NT2/D1 (cell line): ENCODE measurements at places on chromosomes 11 and 22.

- DNase-seq: no peak
Measured at GRCh38 chr22:27639248-27640086, 162.1 kb downstream of the MN1 start.

DNA sequence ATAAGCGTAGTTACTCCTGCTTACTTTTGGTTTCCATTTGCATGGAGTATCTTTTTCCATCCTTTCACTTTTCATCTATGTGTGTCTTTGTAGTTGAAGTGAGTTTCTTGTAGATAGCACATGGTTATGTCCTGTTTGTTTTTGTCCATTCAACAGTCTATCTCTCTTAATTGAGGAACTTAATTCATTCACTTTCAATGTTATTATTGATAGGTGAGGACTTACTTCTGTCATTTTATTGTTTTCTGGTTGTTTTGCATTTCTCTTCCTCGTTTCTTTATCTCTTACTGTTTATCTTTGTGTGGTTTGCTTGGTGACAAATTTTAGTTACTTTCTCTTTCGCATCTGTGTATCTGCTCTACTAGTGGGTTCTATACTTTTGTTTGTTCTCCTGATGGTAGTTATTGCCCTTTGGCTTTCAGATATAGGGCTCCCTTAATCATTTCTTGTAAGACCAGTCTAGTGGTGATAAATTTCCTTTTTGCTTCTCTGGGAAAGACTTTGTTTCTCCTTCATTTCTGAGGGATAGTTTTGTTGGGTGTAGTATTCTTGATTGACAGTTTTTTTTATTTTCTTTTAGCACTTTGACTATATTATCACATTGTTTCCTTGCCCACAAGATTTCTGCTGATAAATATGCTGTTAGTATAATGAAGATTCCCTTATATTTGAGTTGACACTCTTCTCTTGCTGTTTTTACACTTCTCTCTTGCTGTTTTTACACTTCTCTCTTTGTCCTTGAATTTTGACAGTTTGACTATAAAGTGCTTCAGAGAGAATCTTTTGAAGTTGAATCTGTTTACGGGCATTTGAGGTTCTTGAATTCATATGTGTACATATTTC, 9.0 kb upstream of the RAG1 start:
- DNase-seq: no peak

DNA sequence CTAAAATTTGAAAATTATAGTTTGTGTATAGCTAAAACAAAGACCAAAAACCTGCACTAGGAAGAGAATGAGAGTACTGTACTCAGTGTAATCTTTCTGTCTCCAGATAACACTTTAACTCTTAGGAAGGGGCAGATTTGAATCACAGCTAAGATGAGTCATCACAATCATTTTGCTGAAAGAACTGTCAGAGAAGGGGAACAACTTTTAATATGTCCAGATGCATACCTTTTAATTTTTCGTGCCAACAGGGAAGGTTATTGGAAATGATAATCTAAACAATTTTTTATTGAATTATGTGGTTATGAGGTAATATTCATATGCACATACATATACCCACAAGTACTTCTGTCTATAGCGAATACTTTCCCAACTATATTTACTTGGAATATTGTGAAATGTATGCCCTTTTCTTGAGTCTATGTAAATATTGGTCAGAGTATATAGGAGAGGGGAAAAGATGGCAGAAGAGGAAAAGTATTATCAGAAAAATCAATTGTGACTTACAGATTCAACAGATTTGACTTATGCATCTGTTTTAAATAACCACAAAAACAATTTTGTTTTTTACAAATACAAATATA, 51.1 kb upstream of the MUC15 start:
- no peak for DNase-seq

DNA sequence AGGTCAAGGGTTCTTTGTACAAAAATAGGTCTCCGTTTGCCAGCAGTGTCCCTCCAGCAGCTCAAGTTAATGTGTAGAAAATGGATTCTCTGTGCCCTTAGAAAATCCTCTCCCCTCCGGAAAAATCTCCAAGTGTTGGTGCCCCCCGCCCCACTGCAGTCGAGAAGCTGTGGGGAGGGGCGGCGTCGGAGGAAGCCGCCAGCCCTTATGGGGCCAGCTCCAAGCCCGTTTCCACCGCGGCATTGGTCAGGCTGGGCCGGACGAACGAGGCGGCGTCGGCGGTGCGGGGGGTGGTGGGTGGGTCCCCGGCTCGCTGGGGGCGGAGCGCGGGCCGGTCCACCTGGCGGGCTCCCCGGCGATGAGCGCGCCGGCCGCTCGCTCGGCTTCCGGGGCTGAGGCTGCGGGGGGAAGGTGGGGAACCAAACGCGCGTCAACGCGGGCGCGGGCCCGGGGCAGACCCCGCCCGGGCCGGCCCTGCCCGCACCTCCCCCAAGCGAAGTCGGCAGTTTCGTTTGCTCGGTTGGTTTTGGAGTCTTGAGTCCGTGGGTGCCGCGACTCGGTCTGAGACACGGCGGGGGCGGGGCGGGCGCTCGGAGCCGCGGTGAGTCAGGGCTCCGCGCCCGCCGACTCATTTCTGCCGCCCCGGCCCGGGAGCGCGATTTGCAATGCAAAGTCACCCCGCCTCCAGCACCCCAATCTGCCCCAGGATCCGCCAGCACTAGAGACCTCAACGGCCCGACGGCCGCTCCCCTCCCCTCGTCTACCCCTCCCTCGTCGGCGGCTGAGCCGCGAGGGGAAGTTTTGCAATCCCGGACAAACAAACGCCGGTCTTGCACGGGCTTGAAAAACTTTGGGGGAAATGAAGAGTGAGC, 1.4 kb downstream of the ASCL2 start:
- DNase-seq: peak; percentile 33

- no peak for DNase-seq
Measured at GRCh38 chr22:20750461-20751184, 23.3 kb upstream of the SERPIND1 start.

- no peak for DNase-seq
Measured at GRCh38 chr11:106540001-106540400, 462.5 kb downstream of the AASDHPPT start.

- no peak for DNase-seq
Measured at GRCh38 chr22:43945632-43946383, 9.4 kb upstream of the SAMM50 start.

GRCh38 chr11:40130427-40130826, 1329.0 kb downstream of the LRRC4C start:
- peak; percentile 51 for DNase-seq

GRCh38 chr11:34792814-34793258, 123.3 kb downstream of the APIP start:
- no peak for DNase-seq

DNA sequence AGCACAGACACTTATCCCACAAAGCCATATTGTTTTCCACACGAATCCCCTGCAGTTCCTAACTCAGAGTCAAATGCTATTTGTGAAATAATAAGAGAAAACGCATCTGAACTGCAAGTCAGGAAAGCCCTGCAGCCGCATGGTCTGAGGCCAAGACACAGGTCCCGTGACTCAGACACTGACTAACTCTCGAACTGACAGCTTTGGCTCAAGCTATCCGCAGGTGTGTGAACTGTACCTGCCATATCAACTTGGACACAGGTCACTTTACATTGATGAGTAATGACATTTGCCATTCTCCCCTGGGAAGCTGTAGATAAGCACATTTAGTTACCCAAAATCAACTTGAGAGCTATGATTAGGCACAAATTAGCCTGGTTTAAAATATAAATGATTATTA, 34.9 kb upstream of the NFRKB start:
- DNase-seq: no peak

GRCh38 chr22:23014250-23014649, 56.1 kb upstream of the GNAZ start:
- no peak for DNase-seq

DNA sequence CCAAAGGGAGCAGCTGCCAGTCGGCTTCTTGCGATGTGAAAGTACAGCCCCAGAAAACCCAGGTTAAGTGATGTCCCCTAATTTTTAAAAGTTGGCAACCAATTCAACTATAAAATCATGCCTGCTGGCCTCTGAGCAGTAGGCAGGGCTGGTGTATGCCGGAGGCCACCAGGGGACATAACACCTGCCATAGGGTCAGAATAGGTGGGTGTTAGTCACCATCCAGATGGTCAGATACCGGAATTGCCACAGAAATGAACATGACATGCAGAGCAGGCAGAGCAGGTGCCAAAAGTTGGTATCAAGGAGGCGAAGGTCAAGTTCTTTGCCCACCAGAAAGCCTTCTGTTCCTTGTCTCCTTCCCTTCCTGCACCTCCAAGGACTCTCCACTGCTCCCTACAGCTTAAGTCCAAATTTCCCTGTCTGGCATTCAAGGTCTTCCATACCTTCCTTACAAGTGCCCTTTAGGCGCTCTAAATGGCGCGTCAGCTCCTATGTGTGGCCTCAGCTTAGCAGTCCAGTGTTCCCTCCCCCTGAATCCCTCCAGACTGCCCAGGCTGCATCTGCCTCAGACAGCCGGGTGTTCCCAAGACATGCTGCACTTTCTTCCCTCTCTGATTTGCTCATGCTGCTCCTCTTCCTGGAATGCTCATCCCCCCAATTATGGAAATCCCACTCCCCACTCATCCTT, 45.1 kb downstream of the PTPRJ start:
- no peak for DNase-seq

- DNase-seq: no peak
Measured at GRCh38 chr11:73426219-73426850, 50.1 kb downstream of the RELT start.

GRCh38 chr22:22498267-22498666, 10.3 kb downstream of the ZNF280B start:
- no peak for DNase-seq

DNA sequence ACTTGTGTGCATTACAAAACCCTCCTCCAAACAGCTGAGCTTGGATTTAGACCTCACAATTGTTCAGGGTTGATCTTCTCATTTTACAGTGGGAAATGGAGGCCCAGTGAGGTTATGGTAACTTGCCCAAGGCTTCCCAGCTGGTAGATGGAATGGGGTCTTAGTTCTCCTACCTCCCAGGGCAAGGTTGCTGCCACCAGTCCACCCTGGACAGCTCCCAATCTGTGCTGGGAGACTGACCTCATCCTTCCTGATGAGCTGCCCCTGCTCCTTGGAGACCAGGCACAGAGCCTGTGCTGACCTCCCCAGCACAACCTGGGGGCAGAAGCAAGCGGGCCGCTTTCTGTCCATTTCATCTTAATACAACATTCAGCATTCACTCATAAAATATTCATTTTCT, 190.7 kb downstream of the ST3GAL4 start:
- no peak for DNase-seq

DNA sequence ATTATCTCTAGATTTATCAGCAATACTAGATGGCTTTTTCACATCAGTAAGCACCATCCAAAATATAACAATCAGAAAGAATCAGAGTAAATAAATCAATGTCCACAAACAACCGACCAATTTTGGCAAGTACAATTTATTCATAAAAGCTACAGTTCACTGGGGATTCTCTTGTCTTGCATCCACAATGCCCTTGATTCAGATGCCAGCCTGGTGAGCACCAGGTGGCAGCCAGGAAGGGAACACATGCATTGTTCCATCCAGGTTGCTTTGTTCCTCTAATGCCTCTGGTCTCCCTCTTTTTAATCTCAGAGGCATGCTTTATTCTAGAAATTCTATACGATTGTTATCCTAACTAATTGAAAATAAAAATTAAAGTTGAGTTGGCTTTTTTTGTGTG, 242.1 kb upstream of the KIRREL3 start:
- DNase-seq: no peak

DNA sequence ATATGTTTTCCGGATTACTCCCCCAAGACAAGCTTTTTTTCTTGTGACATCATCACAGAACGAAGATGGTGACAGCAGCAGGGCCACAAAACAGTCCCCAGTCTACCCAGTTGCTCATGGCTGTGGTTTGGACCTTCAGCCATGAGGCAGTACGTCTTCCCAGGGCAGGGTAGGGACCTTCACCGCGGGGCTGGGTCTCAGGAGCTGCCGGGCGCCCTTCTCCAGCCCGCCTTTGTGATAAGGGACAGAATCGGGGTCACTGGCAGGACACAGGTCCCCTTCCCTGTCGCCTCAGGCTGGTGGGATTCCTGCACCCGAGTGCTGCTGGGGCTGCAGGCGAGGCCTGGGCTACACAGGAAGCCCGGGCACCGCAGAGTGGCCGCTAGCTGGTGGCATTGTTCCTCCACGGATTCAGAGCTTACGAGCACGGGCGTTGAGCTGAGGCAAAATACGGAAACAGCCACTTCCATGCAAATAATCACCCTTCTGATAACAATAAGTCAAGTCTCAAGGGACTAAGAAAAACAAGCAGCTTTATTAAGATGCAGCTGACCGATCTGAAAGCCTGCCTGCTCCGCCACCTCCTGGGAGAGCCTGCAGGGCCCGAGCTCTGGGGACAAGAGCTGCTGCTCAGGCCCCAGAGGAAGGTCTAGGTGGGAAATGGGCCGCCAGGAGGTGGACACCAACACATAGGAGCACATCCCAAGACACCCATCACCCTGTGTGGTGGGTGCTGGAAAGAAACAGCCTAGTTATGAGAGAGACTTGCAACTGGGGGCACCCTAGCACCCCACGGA, 12.3 kb downstream of the TBX1 start:
- no peak for DNase-seq

DNA sequence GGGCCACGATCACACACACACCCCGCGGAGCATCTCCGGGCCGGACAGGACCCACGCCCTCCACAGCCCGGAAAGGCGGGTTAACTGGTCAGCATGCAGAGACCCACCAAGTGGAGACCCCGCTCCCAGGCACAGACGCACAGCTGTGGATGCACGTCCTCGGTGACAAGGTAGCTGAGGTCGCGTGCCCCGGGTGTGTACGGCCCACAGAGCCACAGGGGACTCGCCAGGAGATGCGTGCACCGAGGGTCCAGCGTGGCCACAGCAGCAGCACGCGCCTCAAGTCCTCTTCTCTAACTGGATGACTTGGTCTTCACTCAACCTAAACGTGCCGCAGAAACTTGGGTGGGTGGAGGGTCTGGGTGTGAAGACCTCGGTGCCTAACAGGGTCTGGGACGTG, 5.5 kb downstream of the H19 start:
- no peak for DNase-seq

DNA sequence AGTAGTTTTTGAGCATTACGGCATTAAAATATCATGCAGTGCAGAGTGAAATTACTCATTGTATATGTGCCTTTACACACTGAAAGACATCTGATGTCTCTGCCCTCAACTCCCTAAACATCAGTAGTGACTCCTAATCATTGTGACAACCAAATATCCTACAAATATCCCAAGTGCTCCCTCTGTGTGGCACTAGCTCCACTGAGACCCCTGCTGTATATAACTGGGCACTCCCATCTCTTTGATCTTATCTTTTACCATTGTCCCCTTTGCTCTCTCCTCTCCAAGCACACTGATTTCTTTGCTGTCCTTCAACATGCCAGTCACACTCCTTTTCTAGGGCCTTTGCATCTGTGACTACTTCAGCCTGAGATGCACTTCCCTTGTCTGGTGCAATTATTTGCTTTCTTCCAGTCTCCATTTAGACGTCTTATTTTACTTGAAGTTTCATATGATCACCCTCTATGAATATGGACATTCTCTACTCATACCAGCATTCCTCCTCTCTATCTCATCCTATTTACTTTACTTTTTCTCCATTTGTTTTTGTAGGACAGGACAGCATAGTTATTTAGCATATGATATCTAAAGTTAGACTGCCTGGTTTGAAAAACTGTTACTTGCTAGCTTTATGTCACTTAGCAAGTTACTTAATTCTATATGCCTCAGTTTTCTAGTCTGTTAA, 2.4 kb downstream of the SLC5A12 start:
- DNase-seq: no peak

GRCh38 chr11:10298342-10298741, 4.3 kb upstream of the SBF2 start:
- no peak for DNase-seq

GRCh38 chr11:130519128-130519932, 70.9 kb downstream of the ADAMTS15 start:
- DNase-seq: no peak

GRCh38 chr11:32390712-32391111, 44.6 kb downstream of the WT1 start:
- DNase-seq: no peak

GRCh38 chr11:72818971-72819370, 4.8 kb downstream of the ATG16L2 start:
- DNase-seq: no peak
